ENCODE measurements at places on chromosomes 12 and 14. TPM values are rescaled to one million over a fixed set of nuclear protein-coding genes. Genes with fewer than 3 reads are reported as not detected.

- no peak overlapping the region for H3K4me3 ChIP-seq
- DNase-seq = no peak
- no peak overlapping the region for H3K27ac ChIP-seq
- peaks cover 18% of the 10 kb centered on the region for H3K4me1 ChIP-seq
- H3K27me3 ChIP-seq = no peaks in the 10 kb centered on the region
- no peaks in the 10 kb centered on the region for H3K36me3 ChIP-seq
Observed at GRCh38 chr12:84994426-84994825, 41.7 kb downstream of the TSPAN19 start.

DNA sequence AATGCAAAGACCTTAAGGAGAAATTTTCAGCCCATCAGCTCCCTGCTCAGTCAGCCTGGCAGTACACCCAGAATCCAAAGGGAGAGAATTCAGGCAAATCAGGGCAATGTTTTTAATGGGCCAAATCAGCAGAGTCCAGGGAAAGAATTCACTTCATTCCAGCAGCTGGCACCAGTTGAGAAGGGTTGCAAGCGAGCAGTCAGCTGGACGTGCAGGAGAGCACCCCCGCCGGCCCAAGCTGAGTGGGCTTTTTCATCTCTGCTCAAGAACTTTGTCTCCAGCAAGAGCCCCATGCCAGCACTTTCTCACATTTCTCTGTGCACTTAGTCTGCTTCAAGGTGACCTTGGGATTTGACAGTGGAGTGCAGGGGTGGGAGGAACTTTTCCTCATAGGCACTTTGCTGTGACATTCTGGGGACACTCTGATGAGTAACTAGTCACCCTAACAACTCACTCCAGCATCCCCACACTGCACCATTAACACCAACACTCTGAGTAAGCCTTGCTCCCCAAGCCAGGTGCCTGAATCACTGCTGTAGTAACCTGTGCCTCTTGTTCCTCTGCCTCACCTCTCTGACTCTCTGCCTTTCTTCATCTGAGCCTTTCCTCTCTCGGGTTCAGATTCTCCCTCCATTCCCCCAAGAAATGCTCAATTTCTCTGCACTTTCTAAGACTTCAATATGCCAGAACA is 2.2 kb downstream of the ENDOU start:
- H3K36me3 ChIP-seq = no peaks in the 10 kb centered on the region
- no peak for DNase-seq
- no peak overlapping the region for H3K27ac ChIP-seq
- H3K27me3 ChIP-seq = no peaks in the 10 kb centered on the region

DNA sequence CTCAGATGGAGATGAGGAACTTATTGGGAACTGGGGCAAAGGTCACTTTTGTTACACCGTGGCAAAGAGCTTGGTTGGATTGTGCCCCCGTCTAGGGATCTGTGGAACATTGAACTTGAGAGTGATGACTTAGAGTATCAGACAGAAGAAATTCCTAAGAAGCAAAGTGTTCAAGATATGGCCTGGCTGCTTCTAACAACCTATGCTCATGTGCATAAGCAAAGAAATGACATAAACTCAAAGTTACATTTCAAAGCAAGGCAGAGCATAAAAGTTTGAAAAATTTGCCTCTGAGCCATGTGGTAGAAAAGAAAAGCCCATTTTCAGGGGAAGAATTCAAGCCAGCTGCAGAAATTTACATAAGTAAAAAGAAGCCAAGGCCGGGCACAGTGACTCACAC is 21.5 kb upstream of the RAP1B start:
- no peaks in the 10 kb centered on the region for H3K27me3 ChIP-seq
- no peak overlapping the region for H3K27ac ChIP-seq
- H3K36me3 ChIP-seq = no peaks in the 10 kb centered on the region
- no peak for DNase-seq

NRIP2 gene
- total RNA-seq = 0.33 TPM

COX14 gene
- 14.5 TPM for total RNA-seq

TAS2R42 gene
- total RNA-seq = not detected
